ENCODE measurements at places on chromosomes 12 and 14. TPM values are rescaled to one million over a fixed set of nuclear protein-coding genes. Genes with fewer than 3 reads are reported as not detected.

DNA sequence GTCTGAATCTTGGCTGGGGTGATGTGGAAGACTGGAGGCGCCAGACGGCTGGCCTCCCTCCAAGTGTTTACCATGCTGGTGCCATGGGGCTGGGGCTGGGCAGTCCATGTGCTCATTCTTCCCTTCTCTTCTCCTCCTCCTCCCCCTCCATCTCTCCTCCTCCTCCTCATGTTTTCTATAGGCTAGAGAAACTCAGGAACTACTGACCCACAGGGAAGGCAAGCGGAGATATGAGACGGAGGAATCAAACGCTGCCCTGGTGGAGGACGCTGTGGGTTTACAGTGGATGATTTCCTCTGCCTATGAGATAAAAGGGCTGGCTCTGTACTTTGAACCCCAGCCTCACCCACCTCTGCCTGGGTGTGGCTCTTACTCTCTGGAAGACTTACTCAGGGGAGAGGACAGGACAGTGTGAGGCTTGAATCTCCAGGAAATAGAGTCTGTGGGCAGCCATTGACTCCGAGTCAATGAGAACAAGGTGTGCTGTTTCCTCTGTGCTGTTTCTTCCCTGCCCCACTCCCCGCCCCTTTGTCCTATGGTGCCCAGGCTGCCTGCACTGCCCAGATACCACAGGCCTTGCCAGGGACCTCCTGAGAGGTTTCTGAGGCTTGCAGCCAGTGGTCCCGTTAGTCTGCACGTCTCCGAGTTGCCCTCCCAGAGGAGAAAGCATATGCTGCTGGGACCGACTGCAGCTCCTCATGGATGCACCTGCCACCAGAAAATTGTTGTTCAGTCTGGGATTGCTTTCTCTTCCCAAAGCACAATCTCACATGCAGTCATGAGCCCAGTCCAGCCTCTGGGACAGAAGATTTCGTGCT is 132.6 kb upstream of the ARHGAP5 start:
- DNase-seq = no peak

- no peak for DNase-seq
Observed at GRCh38 chr12:93317227-93317626, 60.5 kb upstream of the NUDT4 start.

DNA sequence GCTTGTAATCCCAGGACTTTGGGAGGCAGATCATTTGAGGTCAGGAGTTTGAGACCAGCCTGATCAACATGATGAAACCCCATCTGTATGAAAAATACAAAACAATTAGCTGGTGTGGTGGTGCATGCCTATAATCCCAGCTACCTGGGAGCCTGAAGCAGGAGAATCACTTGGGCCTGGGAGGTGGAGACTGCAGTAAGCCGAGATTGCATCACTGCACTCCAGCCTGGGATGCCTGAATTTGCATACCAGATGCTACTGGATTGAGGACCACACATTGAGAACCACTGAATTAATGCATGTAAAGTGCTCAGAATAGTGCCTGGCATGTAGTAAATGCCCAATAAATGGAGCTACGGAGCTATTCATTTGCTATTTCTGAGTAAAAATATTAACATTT is 14.9 kb upstream of the MYH7 start:
- no peak for DNase-seq

- no peak for DNase-seq
Observed at GRCh38 chr12:32482226-32482625, 82.9 kb downstream of the FGD4 start.

DNA sequence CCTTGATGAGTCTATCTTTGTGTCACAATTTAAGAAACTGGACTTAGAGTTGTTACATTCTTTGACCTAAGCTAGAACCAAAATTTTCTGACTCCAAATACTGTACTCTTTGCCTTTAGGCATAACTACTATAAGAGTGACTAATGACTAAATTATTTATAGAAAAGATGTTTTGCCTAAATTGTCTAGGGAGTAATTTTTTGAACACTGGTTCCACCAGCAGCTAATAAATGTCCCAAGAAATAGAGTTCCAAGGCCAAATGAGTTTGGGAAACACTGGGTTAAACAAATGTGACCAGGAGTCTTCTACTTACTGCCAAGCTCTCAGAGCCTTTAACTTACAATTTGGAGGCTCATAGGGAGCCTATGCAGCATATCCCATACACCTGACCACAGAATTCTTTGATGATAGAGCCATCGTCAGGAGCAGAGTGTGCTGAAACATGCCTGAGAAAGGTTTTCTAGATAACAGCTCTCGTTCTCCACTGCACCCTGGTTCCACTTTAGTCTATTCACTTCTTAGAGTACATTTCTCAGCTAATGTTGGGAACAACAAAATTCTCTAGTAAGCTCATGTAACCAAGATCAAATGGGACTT is 215.9 kb upstream of the HMGA2 start:
- no peak for DNase-seq

DNA sequence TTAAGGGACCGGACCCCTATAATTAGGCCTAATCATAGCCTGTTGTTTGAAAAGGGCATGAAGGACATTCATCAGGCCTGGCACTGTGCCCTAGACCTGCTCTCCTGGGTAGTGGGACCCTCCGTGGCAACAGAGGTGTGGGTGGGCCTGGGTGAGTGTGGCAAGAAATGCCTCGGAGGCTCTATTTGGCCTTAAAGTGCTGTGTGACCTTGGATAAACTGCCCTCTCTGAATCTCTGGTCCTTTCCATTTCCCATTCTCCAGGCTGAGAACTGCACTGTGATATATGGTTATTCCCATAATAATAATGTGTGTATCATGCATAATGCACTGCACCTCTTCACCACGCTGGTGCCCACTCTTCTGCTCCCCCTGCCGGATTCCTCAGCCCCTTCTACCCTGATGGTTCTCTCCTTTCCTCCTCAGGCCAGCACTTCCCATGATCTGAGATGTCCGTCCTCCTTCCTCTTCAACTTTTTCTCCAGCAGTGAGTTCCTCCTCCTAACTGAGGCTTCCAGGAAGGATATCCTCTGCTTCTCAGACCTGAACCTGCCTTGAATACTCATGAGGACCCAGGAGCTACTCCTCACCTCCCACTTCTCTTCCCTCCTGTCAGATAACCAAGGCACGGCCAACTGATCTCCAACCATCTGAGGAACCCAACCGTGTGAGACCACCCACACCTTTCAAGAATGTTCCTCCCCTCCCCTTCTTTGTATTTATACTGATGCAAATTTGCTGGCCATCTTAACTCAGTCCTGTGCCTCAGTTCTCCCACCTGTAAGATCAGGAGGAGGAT is 111.0 kb upstream of the PZP start:
- DNase-seq = no peak

- DNase-seq = peak; percentile 77
Observed at GRCh38 chr12:63826006-63826585, 18.4 kb upstream of the SRGAP1 start.

GRCh38 chr12:105267711-105268110 is 31.7 kb upstream of the APPL2 start:
- peak; percentile 32 for DNase-seq

DNA sequence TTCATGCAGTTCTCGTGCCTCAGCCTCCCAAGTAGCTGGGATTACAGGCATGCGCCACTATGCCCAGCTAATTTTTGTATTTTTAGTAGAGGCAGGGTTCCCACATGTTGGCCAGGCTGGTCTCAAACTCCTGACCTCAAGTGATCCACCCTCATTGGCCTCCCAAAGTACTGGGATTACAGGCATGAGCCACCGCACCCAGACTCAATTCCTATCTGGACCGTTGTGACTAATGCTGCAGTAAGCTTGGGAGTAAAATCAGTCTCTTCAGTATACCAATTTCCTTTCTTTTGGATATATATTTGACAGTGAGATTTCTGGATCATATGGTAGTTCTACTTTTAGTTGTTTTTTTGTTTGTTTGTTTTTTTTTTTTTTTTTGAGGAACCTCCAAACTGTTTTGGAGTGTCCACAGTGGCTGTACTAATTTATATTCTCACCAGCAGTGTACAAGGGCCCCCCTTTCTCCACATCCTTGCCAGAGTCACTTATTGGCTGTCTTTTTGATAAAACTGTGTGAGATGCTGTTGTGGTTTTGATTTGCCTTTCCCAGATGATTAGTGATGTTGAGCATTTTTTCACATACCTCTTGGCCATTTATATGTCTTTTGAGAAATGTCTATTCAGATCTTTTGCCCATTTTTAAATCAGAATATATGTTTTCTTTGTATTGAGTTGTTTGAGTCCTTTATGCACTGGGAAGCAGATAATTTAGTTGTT is 37.3 kb upstream of the EVL start:
- DNase-seq = no peak

GRCh38 chr12:116490471-116490870 is 68.7 kb upstream of the MAP1LC3B2 start:
- no peak for DNase-seq

DNA sequence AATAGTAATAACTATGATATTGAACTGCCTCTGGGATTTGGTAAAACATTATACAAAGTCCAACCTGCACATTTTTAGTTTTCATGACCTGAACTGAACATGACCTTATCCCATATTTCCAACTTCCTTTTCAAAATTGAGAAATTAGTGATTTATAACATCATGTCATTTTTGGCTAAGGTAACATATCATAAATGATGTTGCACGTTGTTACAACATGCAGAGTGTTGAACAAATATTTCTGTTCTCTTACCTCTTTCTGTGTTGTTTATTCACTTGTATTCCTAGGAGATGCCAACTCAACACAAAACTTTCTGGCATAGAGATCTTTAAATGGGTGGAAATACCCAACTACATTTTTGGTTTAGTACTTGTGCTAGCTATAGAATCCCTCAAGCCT is 496.0 kb downstream of the SLC6A15 start:
- no peak for DNase-seq

- no peak for DNase-seq
Observed at GRCh38 chr12:16857456-16857923, 251.5 kb upstream of the LMO3 start.

GRCh38 chr14:43754838-43755237 is 752.2 kb downstream of the FSCB start:
- no peak for DNase-seq

GRCh38 chr12:77973579-77973978 is 142.9 kb downstream of the NAV3 start:
- no peak for DNase-seq

- DNase-seq = no peak
Observed at GRCh38 chr12:81692008-81692407, 67.1 kb downstream of the PPFIA2 start.

GRCh38 chr12:30859226-30859625 is 67.3 kb upstream of the TSPAN11 start:
- DNase-seq = no peak

Gene TAS2R13
- 1.3 TPM for total RNA-seq

Gene SYT1
- total RNA-seq = 6.8 TPM

Gene BCL7A
- total RNA-seq = 14.4 TPM

Gene CFAP73
- not detected for total RNA-seq

Gene ZC3H10
- 5.8 TPM for total RNA-seq

Gene TAS2R7
- total RNA-seq = not detected

All from SJCRH30 (cell line).